ENCODE measurements at places on chromosomes 7 and 10.
A peak's percentile ranks its signal among the peaks of the same experiment; 100 is the strongest.

- no peak for DNase-seq
These were observed 301.3 kb downstream of the REEP3 start for GRCh38 chr10:63822496-63822895.

DNA sequence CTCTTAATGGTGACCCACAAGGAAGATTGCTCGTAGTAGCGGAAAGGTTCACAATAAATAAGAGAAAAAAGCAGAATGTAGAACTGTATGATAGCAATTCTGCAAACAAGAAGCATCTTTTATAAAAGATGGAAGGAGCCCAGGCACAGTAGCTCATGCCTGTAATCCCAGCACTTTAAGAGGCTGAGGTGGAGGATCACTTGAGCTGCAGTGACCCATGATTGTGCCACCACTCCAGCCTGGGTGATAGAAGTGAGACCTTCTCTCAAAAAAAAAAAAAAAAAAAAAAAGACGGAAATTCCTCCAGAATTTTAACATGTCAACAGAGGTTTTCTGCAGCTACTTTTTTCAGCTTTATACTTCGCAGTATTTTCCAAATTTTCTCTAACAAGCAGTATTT lies 13.2 kb downstream of the GATAD1 start:
- DNase-seq = no peak

DNA sequence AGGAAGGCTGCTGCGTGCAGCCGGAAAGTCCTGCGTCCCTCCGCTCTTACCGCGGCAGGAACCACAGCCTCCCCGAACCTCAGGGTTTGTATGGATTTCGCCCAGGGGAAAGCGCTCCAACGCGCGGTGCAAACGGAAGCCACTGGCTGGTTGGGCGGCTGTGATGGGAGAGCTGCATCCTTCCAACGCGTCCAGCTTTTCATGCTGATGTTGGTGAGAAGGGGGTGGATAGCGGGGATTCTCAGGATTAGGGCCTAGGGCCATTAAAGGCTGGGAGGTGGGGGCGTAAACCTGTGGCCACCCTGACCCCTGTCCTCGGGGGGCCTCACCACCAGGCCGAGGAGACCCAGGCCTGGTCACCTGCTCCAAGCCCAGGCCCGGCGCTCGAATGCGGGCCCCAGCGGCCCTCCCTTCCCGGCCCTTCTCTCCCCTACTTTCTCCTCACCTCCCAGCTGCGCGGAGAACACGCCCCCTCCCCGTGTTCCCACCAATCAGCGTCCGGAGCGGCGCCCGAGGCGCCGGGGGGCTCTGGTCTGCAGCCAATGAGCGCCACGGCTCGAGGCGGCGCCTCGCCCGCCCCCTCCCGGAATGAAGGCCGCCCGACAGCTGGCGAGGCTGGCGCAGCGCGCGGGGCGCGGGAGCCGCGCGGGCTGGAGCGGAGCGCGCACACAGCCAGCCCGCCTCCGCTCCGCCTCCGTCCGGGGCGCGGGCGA lies 458 bp upstream of the NANOS1 start:
- peak; percentile 88 for DNase-seq

DNA sequence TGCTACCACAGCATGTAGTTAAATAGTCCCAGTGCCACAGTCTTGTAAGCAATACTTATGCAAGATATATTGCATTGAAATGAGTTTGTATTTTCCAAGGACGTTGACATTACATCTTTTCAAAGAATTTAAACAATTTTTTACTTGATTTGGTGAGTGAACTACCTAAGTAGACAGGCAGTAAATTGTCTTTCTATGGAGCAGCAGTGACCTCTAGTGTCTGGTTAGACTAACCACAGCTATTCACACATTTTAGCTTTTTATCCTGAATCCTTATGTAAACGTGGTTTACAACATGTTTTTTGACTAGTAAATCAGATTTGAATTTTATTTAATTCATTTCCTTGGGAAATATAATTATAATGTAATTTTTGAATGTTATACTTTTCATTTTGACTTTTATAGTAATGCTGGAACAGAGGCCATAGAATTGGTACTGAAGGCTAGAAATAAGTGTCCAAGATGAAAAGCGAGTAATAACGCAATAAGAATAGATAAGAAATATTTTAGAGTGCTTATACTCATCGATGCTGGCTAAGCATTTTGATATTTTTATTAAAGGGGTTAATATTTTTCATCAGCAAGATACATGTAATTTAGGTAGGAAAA lies 5.6 kb downstream of the LRRTM3 start:
- peak; percentile 43 for DNase-seq

DNA sequence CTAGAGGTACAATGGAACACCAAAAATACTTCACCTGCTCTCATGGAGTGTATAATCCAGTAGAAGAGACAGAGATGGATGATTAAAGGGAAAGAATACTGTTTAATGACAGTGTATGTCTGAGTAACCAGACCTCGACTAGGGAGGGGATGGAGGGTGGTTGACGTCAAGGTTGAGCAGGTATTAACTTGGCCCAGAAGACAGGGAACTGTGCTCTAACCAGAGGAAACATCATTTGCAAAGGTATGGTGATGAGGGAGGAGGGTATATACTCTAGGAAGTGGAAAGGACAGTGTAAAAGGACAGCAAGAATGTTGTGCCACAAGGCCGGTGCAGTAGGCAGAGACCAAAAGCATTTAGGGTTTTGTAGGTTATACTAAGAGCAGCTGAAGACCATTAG lies 2.9 kb downstream of the MIOS start:
- DNase-seq = no peak

DNA sequence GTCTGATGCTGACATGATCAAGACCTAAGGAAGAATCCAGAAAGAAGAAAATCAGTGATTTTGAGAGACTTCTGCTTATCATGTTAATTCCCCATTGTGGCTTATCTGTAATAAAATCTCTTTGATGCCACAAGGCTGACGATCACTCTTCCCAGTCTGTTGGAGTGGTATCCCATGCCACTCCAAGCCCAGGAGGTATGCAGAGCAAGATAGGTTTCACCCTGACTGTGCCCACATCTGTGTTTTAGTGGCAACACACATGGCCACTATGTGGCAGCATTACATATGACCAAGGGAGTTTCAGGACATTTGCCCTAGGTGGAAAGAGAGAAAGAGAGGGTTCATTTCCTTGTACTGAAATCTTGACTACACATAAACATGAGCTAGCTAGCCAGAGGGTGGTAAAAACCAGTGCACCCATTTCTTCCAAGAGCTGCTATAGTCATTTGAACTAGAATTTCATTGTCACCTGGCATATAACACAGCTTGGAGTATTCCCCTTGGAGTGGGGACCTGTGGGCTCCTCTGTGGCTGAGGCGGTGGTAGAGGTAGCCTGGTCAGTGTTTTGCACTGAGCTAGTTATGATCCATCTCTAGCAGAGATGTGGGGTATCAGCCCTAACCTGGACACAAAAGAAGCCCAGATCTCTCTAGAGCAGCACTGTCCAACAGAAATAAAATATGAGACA lies 20.8 kb downstream of the LAMB4 start:
- no peak for DNase-seq

- no peak for DNase-seq
These were observed 253.4 kb downstream of the TRIL start for GRCh38 chr7:28704706-28705105.

- DNase-seq = no peak
These were observed 45.8 kb downstream of the EEPD1 start for GRCh38 chr7:36198854-36199266.

DNA sequence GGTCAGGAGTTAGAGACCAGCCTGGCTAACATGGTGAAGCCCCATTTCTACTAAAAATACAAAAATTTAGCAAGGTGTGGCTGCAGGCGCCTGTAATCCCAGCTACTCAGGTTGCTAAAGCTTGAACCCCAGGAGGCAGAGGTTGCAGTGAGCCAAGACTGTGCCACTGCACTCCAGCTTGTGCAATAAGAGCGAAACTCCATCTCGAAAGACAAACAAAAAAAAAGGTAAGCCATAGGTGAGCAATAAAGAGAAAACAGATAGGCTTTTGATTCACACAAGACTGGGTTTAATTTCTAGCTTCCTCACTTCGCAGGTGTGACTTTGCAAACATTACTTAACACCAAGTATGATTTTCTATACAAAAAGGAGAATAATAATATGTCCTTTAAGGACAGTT lies 72.3 kb upstream of the ACBD5 start:
- no peak for DNase-seq

GRCh38 chr10:129509835-129510234 lies 42.8 kb downstream of the MGMT start:
- no peak for DNase-seq

GRCh38 chr10:964321-964987 lies 23.8 kb upstream of the GTPBP4 start:
- no peak for DNase-seq

- DNase-seq = no peak
These were observed 192.7 kb downstream of the CELF2 start for GRCh38 chr10:11210211-11210922.

DNA sequence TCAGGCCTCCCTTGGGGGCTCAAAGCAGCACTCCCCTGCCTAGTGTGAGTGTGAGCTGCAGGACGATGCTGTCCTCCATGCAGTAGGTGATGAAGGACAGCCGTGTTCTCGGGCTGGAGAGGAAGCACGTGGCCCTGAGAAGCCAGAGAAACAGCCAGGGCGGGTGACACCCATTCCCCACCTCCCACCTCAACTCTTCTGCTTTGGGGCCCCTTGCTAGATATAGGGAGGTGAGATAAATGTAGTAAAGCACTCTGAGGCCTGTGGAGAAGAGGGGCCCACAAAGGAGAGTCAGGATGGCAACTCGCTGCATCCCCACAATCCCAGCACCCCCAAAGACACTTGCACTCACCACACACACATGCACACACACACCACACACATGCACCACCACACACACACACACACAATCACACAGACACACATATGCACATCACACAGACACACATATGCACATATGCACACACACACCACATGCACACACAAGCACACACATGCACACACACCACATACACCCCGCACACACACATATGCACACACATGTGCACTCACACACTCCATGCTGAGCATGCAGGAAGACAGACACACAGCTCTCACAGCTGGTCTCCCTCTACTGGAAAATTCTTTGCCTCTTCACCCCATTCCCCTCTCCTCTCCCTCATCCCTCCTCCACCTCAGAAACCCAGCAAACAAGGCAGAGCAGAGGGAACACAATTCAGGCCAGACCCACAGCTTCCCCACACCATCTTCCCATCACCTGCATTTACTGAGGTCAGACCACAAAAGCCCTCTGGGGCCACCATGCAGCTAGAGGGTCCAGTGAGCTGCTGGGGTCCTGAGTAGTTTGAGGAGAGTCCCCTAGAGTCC lies 30.5 kb downstream of the ANXA8 start:
- no peak for DNase-seq

DNA sequence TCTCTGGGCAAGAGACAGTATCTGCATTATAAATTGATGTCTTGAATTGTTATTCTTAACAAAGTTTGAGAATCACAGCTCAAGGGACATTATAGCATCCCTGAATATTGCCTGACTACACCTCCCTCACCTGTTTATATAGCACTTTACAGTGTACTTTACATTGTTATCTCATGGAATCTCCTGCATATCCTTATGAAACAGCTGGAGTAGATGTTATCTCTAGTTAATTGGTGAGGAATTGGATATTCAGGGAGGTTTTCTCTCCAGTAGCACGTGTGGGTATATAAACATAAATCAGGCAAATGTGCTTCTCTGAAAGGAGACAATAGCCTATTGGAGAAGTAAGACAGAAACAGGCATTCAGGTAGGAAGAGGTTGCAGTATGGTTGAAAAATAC lies 117.2 kb downstream of the SRI start:
- DNase-seq = no peak

DNA sequence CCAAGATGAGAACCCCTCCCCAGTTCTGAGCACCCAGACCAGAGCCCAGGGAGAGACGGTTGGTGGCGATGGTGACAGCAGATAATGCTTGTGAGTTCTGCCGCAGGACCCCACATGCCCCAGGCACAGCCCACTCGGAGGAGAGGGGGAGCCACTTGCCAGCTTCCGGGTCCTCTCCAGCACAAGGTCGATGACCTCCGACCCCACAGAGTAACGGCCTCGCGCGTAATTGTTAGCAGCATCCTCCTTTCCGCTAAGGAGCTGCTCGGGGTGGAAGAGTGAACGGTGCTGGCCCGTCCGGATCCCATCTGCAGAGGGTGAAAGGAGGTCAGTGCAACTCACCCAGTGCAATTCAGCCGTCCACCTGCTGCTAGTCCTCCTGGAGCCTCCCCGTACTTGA lies 9.5 kb downstream of the TUBAL3 start:
- no peak for DNase-seq

GRCh38 chr7:79011921-79012320 lies 441.5 kb downstream of the MAGI2 start:
- DNase-seq = no peak

DNA sequence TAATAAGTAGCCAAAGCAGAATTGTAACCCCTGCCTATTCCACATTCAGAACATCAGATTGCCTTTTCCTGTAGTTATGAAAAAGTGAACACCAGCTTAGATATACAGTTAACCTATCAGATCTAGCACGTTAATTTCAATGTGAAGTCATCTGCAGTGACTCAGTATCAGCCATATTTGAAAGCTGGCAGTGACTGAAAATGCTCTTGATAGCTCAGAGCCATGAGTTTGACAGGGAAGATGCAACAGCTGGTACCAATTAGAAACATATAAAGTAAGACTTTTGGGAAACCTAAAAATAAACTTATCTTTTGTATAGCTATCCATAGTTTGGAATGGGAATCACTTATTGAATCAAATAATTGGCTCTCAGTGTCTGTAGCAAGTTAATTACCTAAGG lies 284.1 kb upstream of the NPSR1 start:
- DNase-seq = no peak

DNA sequence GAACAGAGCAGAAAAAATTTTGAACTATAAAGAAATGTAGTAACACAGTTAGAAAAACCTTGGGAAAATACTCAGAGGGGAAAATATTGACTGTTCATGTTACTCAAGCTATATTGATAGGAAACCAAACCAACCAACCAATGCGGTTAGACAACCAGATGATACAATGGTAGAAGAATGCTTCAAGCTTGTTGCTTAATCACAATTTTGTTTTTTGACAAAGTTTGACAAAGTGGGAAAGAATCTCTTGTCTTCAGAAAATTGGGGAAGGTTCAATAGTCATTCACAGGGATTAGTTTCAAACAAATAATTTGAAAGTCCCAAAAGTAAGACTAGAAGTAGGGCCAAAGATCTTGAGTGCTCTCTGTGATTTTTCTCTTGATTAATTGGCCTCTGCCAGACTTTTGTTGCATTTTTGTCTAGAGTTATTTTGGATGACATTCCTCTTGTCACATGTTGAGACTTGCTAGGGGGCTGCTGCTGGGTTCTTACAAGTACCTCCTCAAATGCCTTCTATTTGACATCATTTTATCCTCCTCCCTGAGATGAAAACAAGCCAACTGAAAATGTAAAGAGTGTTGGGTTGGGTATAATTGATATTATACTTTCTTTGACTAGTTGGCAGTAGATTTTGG lies 233.1 kb upstream of the PHYHIPL start:
- no peak for DNase-seq

GRCh38 chr7:151999424-152000090 lies 25.9 kb upstream of the GALNT11 start:
- no peak for DNase-seq

DNA sequence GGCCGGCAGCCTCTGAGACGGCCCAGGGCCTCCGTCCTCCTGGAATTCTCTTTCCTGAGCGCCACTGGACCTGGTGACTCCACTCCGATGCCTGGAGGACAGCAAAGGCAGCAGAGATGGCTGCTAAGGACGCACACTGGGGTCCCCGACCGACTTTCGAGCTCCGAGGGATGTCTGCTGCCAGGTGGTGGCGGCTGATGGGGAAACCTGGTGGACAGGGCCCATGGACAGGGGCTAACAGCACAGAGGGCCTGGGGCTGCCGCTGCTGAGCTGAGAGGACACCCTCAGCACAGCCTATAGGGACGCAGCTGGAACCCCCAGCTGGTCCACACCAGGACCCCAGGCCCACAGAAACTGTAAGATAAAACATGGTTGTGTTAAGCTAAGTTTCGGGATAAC lies 366.3 kb downstream of the DNAJB6 start:
- DNase-seq = no peak
